ENCODE measurements at places on chromosomes 5 and 9.

DNA sequence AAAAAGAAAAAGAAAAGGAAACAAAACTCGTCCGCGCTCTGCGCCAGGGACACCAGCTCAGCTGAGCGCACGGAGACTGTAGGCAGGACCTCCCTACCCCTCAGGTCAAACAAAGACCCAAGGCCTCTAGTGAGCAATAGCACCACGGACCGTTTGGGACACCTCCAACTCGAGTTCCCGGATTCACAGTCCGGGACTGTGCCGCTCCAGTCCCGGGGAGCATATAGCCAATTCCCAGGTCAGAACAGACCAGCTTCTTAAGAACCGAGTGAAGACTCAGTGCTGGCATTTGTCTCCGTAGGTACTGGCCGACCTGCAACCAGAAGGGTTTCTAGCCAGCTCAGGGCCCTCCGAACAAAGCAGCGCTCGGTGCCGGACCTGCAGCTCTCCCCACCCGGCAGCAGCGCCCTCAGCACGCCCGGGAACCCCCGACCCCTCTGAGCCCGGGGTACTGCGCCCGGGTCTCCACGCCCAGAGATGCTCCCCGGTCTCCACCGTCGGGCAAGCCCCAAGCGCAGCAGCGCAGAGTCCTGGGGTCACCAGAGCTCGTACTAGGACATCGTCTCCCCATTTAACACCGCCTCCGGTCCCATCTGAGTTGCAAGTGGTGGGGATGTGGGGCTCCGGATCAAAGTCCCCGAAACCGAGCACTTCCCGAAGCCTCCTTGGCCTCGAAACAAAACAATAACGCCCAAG is 591 bp downstream of the ABCA1 start:
- no peak for DNase-seq

DNA sequence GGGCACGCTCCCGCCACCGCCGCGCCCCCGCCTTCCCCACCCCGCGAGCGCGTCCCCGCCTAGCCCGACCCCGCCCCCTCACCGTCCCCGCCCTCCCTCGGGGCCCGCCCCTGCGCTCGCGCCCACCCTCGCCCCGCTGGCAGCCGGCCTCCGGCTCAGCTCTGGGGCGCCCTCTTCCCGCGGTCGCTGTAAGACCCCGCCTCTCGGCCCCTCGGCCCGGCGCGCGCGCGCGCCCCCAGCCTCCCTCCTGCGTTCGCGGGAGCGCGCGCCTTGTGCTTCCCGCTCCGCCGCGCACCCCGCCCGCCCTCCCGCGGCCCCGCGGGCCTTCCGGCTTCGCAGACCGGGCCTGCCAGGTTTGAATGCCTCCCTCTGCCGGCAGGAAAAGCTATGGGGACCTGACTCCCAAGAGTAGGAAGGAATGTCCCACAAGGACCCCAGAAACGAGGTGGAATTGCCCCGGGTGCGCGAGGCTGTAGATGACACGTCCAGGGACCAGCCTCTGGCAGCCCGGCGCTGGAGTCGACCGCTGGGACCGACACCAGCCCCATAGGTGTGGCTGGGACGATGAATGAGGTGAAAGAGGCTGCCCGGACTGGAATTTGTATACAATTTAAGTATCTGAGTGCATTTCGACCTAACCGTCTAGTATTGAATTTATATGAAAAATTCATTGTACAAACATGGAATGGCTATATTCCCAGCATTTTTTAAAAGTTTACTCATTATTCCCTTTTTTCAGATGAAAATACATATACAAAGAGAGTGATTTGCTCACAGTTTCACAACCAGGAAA is 416 bp upstream of the PTBP3 start:
- DNase-seq: peak; percentile 96

- DNase-seq: no peak
Observed at GRCh38 chr5:151312756-151313324, 9.3 kb upstream of the SLC36A3 start.

- peak; percentile 12 for DNase-seq
Observed at GRCh38 chr9:75855509-75855908, 35.0 kb upstream of the PCSK5 start.
